Activated CD4-positive, alpha-beta T cell treated with anti-CD3 and anti-CD28 coated beads, Interleukin-2, Interleukin-4, amounts not matched to agents 100 ng/mL and 50 ng/mL, durations not matched to agents 16 hours and 8 hours (primary cell): ENCODE measurements at places on chromosomes 3 and 15.

GRCh38 chr3:68328049-68328448 is 604.3 kb downstream of the TAFA4 start:
- DNase-seq: no peak

DNA sequence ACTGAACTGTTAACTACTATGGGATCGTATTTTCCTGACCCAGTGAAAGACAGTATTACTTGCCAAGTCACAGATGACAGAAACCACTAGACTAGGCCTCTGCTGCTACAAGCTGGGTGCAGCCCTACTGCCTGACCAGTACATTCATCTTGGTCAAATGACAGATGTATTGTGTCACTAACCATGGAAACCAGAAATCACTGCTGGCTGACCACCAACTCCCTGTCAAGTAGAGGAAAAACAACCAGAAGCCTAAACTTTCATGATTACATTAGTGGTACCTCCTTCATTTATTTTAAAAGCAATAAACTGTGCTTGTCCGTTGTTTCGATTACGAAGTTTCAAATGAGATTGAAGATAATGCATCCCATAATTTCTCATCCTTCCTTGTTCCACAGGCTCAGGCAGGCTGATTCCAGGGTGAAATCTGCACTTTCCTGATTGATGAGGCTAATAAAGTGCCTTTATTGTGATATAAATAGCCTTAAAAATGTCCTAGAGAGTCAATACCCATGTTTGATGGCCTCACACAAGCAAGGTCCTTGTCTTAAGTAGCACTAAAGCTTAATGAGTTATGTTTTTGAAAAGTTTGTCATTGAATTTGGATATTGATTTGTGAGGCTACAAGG is 309.7 kb downstream of the LSAMP start:
- DNase-seq: no peak

- no peak for DNase-seq
Measured at GRCh38 chr15:36742696-36743095, 163.3 kb downstream of the CDIN1 start.

GRCh38 chr15:50049871-50050270 is 69.2 kb downstream of the ATP8B4 start:
- no peak for DNase-seq

DNA sequence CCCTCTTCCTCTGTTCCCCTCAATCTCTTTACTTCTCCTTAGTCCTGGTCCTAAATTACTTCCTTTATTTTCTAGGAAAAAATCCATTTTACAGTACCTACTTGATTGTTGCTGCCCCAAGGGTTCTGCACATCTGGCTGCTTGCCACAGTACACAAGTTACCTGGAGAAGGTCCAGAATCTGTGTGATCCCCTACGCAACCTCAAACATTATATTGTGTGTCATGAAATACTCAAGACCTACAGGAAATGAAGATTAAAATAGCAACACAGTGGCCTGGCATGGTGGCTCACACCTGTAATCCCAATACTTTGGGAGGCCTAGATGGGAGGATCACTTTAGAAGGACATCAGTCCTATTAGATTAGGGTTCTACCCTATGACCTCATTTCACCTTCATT is 48.7 kb downstream of the PRKAR2A start:
- no peak for DNase-seq

- DNase-seq: no peak
Measured at GRCh38 chr3:46228260-46229242, 13.7 kb upstream of the CCR3 start.
